ENCODE measurements at places on chromosomes 3 and 15.

DNA sequence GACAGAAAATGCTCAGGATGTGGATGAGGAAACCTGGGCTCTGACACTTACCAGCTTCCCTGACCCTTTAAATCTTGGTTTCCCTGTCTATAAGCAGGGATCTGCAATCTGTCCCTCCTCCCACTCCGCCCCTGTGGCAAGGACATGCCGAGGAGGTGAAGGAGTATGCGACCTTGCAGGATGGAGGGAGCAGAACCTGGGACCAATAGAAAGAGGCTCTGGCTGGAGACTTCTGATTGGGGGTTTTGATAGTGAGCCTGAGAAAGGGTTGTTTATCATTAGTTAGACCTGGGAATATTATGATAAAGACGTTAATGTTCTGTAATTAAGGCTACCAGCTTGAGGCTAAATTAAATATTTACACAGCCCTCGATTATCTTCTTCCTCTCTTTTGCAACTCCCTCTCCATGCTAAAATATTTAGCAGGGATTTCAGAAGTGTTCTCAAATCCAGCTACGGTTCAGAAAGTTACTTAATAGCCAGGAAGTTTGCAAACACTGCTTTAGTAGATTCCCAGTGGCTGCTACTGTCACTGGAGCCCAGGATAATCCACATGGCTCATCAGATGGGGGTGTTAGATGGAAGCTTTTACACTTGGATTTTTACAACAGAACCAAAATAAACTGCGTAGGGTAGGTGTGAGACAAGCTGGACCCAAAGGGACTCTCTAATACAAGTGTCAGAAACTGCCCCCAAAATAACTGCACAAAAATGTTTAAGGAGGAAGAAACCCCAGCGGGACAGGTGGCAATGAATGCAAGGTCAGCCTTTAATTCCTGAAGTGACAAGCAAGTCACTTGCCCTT lies 9.2 kb upstream of the PAQR5 start:
- no peak for DNase-seq

GRCh38 chr3:45736707-45737106 lies 47.5 kb downstream of the SACM1L start:
- DNase-seq: no peak

DNA sequence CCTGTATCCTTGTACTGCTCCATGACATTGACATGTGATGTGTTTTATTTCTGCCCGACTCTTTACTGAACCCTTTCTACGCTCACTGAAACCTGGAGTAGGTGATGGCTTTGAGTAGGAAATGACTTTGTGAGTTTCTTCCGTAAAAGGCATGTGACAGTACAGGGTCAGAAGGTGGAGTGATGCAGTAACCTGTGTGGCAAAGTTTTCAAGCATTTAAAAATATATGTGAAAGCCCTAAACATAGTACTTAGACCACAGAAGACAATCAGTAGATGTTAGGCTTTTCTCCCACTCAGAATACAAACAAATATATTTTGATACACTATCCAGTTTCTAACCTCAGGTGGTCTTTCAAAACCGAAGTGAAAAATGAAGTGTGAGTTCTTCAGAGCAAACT lies 31.3 kb upstream of the SACM1L start:
- DNase-seq: no peak

DNA sequence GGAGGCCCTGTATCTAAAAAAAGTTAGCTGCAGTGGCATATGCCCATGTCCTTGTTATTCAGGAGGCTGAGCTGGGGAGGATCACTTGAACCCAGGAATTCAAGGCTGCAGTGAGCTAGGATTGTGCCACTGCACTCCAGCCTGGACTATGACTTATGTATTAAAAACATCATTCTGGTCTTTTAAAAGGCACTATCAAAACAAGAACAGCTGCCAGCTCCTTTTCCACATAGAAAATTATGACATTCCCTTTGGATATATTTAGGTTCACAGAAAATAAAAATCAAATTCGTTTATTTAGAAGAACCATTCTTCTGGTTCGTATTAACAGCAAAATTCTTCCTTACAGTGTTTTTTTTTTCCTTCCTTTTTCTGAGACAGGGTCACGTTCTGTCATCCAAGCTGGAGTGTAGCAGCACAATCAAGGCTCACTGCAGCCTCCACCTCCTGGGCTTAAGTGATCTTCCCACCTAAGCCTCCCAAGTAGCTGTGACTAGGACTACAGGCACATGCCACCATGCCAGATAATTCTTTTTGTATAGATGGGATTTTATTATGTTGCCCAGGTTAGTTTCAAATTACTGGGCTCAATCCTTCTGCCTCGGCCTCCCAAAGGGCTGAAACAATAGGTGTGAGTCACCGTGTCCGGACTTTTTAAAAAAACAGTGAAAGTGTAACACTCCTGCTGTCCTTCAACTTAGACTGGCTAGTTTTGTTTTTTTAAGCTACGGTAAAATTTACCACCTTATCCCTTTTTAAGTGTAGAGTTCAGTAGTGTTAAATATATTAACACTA lies 13.9 kb downstream of the ICE2 start:
- DNase-seq: no peak

- peak; percentile 16 for DNase-seq
Observed at GRCh38 chr15:44713006-44713966, 2.0 kb downstream of the B2M start.

- no peak for DNase-seq
Observed at GRCh38 chr15:101611007-101611406, 41.2 kb downstream of the TM2D3 start.

- DNase-seq: no peak
Observed at GRCh38 chr3:14370720-14371572, 31.5 kb upstream of the SLC6A6 start.

GRCh38 chr3:62436785-62437184 lies 63.4 kb upstream of the FEZF2 start:
- no peak for DNase-seq

DNA sequence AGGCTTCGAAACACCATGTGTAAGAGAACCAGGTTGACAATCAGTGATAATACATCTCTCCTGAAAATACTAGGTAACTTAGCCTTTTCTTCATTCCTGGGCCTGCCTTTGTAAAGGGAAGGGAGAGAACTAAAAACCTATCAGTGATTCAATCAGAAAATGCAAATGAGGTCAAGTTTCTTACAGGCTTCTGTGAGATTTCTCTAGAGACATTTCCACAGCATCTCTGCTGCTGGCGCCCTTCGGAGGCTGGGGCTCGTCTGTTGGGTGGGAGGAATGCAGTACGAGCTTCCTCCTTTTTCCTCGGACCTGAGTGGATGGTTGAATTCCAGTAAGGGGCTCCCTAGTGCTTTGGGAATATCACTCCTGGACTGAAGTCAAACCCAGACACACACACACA lies 340.4 kb upstream of the ICE2 start:
- DNase-seq: no peak

DNA sequence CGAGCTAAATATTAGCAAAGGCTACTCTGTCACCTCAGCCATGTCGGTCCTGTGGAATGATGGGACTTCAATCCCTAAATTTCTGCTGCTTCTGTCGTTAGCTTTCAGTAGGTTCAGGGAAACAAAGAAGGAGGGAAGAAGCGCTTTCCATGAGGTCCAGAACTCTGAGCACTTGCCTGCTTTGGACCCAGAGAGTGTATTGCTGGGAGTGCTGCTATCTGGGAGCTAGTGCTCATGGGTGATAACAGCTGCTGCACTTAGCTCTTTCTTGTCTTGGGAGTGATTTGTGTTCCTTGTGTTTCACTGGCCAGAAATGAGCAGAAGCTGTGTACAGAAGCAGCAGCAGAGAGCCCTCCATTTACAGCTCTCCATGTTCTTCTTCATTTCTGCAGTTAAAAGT lies 369.8 kb downstream of the DIPK2A start:
- DNase-seq: no peak

GRCh38 chr3:149026718-149027117 lies 35.4 kb downstream of the GYG1 start:
- no peak for DNase-seq

GRCh38 chr15:39581242-39581792 lies 438 bp downstream of the THBS1 start:
- no peak for DNase-seq

DNA sequence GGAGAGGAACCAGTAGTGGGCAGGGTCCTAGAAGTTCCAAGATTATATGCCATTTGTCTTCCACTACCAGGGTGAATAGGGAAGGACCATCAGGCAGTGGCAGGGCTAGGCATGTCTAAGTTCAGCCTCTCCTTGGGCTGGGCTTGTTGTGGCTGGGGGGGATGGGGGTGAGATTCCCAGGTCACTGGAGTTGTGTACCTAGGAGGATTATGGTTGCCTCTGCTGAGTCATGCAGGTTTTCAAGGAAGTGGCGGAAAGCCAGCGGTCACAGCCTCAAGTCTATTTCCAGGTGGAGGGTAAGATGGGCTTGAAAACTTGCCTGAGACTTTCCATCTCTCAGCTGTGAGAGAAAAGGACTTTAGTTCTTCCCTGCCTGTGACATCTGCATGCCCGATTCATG lies 1407.1 kb downstream of the SI start:
- DNase-seq: no peak

- no peak for DNase-seq
Observed at GRCh38 chr15:31401282-31401681, 74.6 kb downstream of the KLF13 start.

DNA sequence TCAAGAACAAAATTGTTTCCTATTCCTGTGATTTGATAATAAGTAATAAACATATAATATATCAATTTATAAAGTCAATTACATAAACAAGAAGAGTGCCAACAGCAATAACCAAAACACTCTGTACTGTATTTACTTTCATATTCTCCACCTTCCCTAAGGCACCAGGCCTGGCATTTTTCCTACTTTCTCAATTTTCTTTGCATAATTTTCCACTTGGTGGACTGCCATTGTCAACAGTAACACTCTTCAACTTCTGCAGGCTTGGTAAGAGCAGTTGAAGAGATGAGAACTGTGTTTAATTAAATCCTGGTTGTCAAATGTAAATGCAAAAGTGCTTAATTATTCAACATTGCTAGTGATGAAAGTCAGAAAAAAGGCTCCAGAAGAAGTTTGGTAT lies 229.8 kb upstream of the PLSCR5 start:
- peak; percentile 27 for DNase-seq

DNA sequence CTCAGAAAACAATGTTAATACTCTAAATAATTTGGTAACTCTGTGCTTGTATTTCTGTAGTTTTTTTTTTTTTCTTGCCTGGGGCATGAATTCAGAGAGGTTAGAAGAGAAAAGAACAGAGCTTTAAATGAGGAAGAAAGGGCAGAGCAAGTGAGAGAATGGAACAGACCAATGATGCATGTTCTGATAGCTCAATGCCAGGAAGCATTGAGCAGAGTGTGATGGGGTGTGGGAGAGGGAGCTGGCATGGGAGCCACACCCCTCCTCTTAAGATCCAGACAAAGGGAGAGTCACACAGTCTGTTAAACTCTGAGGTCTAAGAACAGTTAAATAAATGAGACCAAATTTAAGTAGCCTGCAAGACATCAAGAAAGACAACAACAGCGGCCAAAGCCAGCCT lies 538.6 kb downstream of the TUSC7 start:
- DNase-seq: no peak

DNA sequence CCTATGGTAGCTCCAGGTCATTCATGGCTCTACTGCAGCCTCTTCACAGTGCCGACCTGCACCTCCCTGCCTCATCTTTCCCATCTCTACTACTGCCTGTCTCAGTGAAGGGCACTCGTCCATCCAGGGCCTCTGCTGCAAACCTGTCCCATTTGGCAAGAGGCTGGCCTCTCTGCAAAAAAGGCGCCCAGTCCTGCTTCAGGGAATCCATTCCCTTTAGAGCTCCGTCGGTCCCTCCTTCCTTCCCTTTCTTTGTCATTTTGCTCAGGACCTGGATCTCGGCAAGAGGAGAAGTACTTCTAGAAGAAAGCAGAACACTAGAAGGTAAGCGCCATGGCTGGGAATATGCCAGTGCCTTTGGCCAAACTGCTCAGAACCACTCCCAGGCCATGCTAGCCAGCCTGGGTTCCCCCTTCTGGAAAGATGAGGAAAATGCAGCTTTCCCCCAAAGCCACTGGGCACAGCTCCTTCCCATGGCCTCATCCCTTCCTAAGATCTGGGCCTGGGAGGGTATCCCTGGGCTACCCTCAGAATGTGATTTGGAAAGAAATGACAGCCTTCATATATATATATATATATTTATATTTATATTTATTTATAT lies 6.4 kb upstream of the ISL2 start:
- DNase-seq: no peak

GRCh38 chr15:39948817-39949216 lies 14.9 kb downstream of the EIF2AK4 start:
- DNase-seq: peak; percentile 37

DNA sequence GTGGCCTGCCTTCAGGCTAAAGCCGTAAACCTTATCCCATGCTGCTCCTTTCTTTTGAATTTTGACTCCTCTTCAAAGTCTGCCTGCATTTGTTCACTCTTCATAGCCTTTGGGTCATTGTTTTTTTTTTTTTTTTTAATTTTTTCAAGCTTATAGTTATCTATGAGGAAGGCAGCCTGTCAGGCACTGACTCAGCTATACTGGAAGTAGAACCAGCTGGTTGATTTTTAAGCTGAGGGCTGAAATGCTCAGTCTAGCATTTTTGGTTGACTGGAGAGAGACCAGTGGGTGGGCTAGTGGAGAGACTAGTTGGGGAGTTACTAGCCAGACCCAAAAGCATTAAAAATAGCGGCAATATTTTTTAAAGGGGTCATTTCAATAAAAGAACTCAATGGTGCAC lies 44.1 kb downstream of the C3orf20 start:
- DNase-seq: no peak

- DNase-seq: no peak
Observed at GRCh38 chr15:71136793-71137518, 21.7 kb downstream of the THSD4 start.

- peak; percentile 64 for DNase-seq
Observed at GRCh38 chr15:92810418-92811138, 89.5 kb upstream of the CHD2 start.

DNA sequence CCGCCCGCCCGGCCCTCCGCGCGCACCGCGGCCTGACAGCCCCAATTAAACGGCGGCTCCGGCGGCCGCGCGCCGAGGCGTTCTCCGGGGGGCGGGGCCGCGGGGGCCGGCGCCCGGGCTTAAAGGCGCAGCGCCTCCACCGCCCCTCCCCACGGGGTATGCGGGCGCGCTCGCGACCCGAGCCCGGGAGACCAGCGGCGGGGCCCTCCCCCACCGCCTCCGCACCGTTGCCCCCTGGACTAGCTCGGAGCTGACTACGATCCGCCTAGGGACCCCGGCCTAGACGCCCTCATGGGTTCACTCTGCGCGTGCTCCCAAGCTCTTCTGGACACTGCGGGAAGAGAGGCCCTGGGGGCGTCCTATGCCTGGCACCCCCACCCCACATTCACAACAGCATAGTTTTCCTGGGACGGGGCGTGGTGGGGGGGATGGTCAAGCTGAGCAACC lies at the start of gene DUSP7:
Gene DUSP7, minus strand, starts transcription at position 51 of the 447 bp plus-strand sequence. CDS start 205 bp downstream, outside the sequence.
- DNase-seq: no peak

DNA sequence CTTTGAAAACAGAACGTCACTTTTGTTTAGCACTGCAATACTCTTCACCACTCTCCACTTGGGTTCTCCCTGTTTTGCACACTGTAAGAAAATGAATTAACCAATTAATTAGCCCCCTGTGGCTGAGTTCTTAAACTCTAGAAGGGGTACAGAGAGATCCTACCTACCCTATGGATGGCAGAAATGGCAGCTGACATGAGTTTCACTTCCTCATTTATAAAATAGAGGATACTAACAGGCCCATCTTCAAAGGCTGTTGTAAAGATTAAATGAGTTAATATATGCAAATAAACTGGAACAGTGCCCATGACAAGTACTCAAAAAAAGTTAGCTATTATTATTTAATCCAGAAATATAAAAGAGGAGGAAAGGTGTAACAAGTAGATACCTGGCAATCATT lies 36.9 kb downstream of the SUCLG2 start:
- DNase-seq: no peak

- no peak for DNase-seq
Observed at GRCh38 chr15:42031198-42031915, 10.5 kb upstream of the PLA2G4E start.

- DNase-seq: peak; percentile 90
Observed at GRCh38 chr3:41961751-41962679, at the start of gene ULK4. Gene ULK4 (minus strand): TSS chr3:41962103. CDS start chr3:41954759, 7,344 bp downstream.
